Aorta (tissue), 5 donors: ENCODE measurements at places on chromosomes 12 and 14. TPM values are rescaled to one million over a fixed set of nuclear protein-coding genes. Genes with fewer than 3 reads are reported as not detected.

The C1R gene
- polyA plus RNA-seq, result 1,159 TPM

DNA sequence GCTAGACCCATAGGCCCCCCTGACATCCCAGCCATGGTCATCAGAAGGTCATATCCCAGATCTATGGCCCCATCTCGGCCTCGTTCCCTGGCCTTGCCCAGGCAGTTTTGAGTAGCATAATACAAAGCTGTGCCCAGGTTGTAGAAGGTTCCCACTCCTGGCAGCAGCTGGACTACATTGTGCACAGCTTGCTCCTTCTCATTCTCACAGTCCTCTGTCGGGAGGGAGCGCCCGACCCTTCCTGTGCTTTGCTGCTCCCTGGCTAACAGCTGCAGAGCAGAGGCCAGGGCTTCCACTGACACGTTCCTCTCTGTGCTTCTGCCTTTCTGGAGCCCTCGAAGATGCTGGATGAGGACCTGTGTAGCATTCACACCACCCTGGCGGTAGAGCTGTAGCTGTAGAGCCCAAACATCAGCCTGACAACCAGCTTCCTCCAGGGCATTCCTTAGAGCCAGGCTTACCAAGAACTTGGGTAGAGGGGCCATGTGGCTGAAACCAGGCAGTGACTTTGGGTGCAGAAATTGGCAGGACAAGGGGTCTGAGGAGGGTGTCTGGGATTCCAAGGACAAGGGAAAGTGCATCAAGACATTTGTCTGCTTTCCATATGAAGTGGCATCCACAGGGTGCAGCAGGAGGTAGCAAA lies 1.0 kb downstream of the APOF start:
- DNase-seq, result no peak

DNA sequence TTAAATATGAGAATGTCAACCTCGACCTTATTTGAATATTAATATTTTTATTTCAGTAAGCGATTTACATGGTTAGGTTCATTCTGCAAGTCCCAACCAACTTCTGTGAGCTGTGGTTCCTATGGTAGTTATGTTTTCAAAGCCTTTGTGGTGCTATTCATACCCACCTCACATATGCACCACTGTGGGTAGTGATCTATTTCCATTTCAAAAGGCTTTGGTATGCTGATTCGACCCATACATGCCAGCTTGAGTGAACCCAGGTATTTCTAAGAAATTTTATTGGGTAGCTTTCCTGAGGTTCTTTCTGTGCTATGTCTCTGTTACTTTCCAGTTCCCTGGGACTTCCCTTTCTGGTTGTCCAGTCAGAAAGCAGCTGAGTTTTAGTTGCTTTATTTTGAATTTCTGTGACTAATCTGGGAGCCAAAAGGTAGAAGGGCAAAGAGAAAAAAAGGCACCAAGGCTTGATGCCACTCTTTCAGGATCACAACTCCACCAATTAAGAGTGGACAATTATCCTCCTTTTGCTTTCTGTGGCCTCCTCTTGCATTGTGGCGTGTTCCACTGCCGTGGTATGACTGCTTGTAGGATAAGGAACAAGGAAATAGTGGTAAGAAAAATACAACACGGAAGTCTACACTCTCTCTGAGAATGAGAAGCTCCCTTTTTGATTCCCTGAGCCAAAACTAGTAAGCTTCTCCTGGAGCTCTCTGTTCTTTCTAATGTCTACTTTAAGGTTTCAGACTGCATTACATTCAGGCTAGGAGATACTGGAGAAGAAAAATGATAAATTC lies 729.1 kb downstream of the NOVA1 start:
- no peak for DNase-seq

DNA sequence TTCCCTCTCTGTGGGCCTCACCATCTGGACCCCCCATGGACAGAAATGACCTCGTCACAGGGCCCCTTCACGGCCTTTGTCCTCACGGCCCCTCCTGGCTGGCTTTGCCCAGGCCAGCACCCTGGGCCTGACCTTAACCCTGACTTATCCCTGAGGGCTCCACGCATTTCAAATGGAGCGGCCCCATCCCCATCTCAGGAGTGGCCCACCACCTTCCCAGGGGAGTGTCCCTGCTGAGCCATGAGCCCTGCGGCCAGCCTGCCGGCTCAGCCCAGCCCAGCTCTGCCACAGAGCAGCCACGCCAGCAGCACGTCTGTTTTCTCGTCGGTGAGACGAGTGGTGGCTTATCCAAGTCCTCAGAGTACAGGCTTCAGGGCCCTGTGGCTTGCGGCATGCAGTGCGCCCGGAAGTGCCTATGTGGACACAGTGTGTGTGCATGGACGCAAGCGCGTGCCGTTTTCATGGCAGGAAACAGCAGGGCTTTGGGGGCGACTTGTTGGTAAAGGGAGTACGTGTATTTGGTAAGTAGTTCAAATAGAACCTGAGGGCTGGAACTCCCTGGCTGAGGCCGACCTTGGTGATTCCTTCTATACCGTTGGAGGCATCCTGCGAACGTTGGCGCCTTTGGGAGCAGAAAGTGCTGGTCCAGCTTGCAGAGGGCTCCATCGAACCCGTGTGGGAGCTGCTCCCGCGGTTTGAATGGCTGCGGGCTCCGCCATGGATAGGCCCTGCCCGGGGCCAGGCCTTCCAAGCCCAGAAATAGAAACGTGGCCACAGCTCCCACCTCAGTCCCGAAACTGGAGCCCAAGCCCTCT lies 52.1 kb downstream of the LRCOL1 start:
- no peak for DNase-seq

- no peak for DNase-seq
These were observed 157.8 kb downstream of the RBM19 start for GRCh38 chr12:113808095-113808951.

GRCh38 chr14:91729756-91730155 lies 2.1 kb downstream of the CATSPERB start:
- DNase-seq, result no peak

DNA sequence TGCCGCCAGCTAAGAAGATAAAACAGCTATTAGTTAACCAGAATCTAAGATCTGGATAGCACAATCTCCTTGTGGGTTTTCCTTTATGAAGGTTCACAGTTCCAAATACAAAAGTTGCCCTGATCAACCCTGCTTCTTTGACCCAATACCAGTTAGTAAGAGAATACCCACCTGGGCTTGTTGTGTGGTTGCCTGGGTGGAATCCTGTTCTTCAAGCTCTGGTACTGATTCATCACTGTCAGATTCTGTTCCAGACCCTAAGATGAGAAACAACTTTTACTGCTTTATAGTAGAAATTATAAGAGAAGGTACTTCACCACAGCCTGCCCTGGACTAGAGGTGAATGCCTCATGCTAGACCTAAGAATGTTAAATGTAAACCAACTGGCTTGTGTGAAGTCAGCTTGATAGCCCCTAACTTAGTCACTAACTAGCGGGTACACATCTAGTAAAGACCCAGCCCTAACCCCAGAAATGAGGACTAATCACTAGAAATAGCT lies 10.6 kb downstream of the NACA start:
- no peak for DNase-seq

DNA sequence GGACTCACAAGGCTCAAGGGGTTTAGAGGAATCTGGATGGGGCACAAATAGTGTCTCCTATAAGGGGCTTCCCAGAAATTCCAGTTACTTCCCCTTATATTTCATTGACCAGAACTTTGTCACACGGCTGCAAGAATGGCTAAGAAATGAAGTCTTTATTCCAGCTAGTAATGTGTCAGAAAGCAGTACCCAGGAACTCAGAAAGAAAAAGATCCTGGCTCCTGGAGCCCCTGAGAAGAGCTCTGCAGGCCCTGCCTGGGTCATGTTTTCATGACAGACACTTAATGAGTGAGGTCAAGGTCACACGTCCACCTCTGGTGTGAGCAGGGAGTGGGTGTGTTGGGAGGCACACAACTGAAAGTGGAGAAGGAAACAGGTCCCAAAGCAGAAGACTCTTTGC lies 17.8 kb downstream of the KCNK13 start:
- DNase-seq, result no peak

DNA sequence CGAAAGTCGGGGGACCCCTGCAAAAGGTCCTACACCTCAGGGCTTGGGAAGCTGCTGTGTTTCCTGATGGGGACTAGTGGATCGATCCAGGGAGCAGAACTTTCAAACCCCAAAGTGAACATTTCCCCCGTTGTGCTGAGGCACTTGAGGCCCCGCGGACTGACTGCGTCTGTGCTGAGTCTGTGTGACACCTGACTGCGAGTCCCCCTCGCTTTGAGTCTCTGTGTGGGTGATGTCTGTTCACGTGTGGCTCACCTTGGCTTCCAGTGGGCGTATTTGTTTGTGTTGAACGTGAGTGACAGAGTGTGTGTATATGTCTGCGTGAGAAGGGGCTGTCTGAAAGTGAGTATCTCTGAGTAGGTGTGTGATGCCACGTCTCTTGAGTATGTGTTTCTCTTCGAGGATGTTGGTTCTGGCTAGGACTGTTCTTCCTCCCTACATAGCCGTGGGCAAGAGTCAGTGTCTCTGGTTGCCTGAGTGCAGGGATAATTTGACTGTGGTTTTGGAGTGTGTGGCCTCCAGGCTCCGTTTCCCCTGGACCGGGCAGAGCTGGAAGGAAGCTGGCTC lies 1.3 kb downstream of the TEAD4 start:
- no peak for DNase-seq

DNA sequence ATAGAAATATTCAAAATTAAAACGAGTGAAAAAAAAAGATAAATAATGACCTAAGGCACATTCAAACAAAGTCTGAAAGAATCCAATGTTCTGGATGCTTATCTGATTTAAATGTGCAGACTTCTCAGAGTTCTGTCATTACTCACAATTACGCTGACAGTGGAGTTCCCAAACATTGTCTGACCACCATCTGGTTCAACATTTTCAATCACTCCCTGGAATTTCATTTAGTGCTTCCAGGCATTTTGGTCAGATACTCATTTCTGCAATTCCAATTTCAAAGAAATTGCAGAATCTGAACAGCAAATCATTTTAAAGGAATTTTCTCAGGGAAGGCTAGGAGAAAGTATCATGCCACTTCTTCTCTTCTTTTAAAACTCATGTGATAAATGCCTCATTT lies 398.2 kb upstream of the PDE3A start:
- DNase-seq, result no peak

DNA sequence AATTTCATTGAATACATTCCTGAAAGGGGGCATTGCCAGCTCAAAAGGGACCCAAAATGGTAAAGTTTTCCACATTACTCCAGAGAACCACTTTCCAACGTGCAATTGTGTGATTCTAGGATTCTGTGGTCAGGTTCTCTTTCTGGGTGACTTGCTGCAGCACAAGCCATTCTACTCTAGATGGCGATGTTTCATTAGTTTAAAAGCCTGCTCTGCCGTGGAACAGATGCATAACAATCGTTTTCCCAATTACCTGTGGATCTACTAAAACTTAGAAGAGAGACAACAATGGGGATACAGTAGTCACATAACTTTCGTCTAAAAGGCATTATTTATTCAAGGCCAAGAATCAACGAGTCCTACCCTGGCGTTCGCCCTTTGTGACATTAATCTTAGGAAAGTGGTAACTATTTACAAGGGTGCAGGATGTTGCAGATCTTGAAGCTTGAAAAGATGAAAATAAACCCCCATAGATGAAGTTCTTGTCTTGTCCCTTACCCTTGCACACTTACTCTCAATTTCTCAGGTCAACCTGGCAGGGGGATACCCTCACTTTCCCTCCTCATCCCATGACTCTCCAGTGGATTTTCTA lies 400.9 kb downstream of the SNAPC1 start:
- DNase-seq, result no peak

DNA sequence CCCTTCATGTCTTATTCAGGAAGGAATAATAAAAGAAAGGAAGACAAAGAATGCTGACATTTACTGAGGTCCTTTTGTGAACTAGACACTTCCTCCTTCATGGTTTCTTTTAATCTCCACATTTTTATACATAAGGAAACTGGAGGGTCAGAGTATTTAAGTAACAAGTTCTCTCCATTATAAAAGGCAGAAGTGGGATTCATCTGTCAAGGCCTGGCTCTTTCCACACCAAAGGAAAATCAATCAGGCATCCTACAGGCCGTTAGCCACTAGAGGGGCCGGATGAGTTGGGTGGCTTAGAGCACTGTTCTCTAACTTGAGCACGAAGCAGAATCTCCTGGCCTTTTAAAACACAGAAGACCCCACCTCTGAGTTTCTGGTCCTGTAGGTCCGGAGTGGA lies 36.8 kb upstream of the NINJ2 start:
- no peak for DNase-seq

DNA sequence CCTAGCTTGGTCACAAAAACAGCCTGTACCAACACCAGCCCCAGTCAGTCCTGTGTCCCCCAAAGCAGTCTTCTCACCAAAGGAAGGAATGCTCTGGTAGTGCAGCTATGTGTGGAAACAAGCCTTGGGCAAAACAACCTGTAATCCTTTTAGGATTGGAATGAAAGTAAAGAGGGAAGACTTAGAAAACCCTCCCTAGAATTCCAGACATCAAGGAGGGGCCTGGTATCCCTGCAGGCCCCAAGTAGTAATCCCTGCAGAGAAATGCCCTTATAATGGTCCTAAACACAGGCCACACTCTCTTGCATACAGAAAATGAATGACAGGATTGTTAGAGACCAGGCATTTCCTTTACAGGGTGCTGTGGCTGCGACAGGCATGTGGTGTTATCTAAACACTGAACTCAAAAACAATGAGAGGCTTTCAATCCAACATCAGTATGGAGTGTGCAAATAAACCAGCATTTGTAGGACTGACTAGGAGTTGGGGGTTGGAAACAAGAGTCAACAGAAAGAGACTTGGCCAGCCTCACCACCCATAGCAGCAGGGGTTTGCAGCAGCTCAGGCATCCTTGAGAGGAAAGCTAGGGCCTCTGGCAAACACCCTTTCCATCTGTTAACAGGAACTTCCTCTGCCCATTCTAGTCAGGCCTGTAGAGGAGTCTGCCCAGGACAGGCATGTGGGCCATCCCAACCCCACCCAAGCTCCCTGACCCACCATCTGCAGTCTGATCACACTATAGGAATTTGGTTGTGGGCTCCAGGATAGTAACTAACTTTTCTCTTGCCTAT lies 59.1 kb downstream of the DCAF5 start:
- DNase-seq, result no peak

DNA sequence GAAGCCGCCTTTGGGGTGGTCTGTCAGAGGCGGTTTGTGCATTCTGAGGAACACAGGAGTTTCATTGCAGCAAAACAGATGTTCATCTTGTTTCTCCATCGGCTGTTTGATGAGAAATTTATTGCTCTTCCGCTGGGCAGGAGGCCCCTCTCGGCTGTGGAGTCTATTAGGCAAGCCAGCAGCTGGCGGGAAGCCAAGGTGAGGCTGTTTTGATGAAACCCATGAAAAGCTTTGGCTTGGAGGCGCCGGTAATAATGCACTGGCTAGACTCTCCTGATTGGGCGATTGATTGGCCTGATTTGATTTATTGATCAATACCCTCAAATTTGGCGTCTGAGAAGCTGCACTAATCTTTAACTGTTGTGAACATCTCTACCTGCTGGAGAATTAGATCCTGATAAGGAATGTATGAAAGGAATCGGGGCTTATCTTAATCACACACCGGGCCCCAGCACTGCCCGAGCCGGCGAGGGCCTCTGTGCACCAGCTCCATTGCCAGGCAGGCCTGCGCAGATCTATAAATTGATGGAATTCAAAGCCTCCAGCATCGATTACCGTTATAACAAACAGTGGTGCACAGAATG lies 187.7 kb downstream of the PHETA1 start:
- peak; percentile 83 for DNase-seq
